ENCODE measurements at places on chromosomes 3 and 15.

GRCh38 chr15:75051191-75051608 is 27.8 kb downstream of the PPCDC start:
- DNase-seq: no peak

GRCh38 chr3:71277341-71277740 is 306.2 kb downstream of the FOXP1 start:
- no peak for DNase-seq

- DNase-seq: no peak
Observed at GRCh38 chr15:98758224-98758623, 109.9 kb downstream of the IGF1R start.

DNA sequence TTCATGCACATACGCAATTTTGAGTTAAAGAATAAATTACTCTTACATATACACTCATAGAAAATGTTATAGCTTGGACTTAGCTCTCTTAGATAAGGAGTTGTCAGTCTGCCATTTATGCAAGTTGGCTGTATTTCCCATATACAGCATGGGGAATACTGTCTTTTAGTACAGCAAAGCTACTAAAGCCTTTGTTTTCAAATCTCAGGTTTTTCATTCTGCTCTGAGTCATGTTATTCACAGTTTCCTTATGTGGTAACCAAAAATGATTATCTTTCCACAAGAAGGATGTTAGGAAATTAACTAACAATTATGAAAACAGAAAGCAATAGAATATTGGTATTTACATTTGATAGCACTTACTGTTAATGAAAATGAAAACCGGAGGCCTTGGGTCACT is 4.3 kb upstream of the TIPARP start:
- DNase-seq: no peak

- no peak for DNase-seq
Observed at GRCh38 chr3:161104561-161105551, at the start of gene B3GALNT1. Gene B3GALNT1 (minus strand): TSS chr3:161105349. CDS start chr3:161086754, 18,595 bp downstream.

GRCh38 chr3:96478496-96478895 is 335.9 kb upstream of the EPHA6 start:
- no peak for DNase-seq

- no peak for DNase-seq
Observed at GRCh38 chr3:52529376-52530333, 4.0 kb downstream of the NT5DC2 start.

GRCh38 chr3:131620977-131621376 is 118.2 kb upstream of the MRPL3 start:
- no peak for DNase-seq

GRCh38 chr15:56053046-56053400 is 59.6 kb upstream of the NEDD4 start:
- DNase-seq: no peak

Measured in cortex of kidney (tissue), 1 donor.